Chondrocyte (in vitro differentiated cells): ENCODE measurements at places on chromosomes 6 and 20. TPM values are rescaled to one million over a fixed set of nuclear protein-coding genes. Genes with fewer than 3 reads are reported as not detected.

- DNase-seq: no peak
These were observed 15.5 kb downstream of the RTF2 start for GRCh38 chr20:56483970-56484369.

- no peak for DNase-seq
These were observed 7.1 kb downstream of the CD93 start for GRCh38 chr20:23079016-23079351.

DNA sequence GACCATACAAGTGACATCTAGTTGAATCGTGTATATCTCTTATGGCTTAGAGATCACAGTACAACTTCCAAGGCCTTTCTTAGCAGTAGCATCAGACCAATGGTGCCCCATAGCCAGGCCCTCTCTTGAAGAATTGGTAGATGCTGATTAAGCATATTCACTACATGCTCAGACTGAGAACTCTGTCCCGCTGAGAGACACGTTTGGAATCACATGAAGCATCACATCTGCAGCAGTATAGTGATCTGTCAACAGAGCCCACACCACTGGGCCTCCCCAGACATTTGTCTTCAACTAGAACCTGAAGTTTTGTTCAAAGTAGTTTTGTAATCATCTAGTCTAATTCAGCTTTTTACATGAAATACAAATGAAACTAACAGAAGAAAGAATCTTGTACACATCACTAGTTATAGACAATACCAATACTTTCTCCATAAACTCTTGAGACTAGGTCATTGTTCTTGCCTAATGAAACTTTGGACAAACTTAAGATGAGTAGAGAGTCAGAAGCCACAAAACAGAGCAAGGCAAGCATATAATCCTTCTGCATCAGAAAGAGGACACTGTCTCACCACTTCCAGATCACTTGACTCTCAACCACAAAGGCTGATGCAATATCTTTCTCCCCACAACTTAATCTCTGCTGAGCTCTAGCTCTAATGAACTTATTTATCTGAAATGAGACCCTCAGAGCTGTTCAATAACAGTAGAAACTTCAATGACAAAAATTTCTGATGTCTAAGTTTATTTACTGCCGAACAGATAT lies 182.7 kb downstream of the TBX18 start:
- DNase-seq: no peak

- no peak for DNase-seq
These were observed 20.3 kb downstream of the ZMYND8 start for GRCh38 chr20:47336129-47336754.

- DNase-seq: no peak
These were observed 21.4 kb upstream of the AKIRIN2 start for GRCh38 chr6:87723170-87724078.

- no peak for DNase-seq
These were observed 94.4 kb downstream of the NCR2 start for GRCh38 chr6:41429506-41430504.

Gene KIF13A
- 39.5 to 51.9 TPM (median 49.7 TPM) in 3 replicates for total RNA-seq

Gene SYCP2
- 1.5 to 2.5 TPM (median 1.9 TPM) in 3 replicates for total RNA-seq

Gene MSH5
- 8.4 to 17.4 TPM (median 9.4 TPM) in 3 replicates for total RNA-seq
